ENCODE measurements at places on chromosomes 16 and 17.

- DNase-seq = no peak
Observed at GRCh38 chr17:3993493-3994220, 29.4 kb upstream of the ATP2A3 start.

DNA sequence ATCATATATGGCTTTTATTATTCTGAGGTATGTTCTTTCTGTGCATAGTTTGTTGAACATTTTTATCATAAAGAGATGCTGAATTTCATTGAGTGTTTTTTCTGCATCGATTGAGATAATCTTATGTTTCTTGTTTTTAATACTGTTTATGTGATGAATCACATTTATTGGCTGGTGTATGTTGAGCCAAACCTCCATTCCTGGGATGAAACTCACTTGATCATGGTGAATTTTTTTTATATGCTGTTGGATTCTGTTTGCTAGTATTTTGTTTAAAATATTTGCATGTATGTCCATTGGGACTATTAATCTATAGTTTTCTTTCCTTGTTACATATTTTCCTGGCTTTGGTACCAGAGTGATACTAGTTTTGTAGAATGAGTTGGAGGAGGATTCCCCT lies 500.2 kb downstream of the CDH11 start:
- DNase-seq = no peak

GRCh38 chr16:81987121-81987520 lies 24.1 kb downstream of the SDR42E1 start:
- no peak for DNase-seq

DNA sequence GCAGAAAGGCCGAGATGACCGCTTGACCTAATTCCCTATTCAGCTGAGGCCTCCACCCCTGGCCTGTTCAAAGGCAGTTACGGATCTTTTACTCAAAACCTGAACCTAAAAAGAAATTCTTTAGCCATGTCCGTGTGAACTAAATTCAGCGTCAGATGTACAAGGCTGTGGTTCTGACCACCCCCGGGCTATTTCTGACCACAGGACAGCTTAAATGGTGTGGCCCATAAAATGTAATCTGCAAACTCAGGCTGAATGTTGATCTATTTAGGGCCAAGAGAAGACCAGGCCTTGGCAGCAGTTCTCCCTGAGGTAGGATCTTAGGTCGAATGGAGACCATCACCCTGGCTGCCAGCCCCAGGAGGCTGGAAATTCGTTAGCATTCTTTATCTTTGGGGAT lies 485.5 kb downstream of the WWOX start:
- DNase-seq = no peak

GRCh38 chr16:20866145-20866772 lies 33.9 kb downstream of the DCUN1D3 start:
- no peak for DNase-seq

- no peak for DNase-seq
Observed at GRCh38 chr17:61205401-61205800, 194.2 kb upstream of the TBX2 start.

DNA sequence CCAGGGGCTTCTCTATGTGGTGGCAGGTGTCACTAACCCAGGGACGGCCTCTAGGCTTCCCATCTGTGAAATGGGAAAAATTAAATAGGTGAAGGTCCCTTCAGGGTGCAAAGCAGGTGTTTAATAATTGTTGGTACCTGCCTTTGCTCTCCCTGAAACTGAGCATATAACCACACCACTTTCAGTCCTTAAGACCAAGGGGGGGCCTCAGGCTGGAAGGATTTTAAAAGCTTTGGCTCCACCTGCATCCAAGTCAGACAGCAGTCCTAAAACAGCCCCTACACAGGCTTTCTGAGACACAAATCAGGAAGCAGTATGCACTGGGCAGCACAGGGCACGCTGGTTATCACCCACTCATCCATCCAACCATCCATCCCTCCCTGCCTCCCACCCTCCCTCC lies 55.0 kb downstream of the TK2 start:
- no peak for DNase-seq

DNA sequence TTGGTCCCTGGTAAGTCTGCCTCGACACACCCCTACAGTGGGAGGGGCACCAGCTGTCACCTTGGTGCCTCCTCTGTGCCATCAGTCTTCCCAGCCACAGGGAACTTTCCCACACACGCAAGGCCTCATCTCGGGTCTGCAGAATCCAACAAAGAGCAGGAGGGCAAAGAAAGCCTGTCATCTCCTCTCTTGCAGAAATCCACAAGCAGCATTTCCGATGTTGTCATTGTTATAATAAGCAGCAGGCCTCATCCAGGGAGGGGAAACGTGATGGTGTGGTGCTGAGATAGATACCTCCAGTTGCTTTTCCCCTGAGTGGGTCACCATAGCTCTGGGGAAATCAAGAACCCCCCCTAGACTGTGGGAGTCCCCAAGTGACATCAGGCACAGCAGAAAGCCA lies 110.4 kb downstream of the CMIP start:
- no peak for DNase-seq

- no peak for DNase-seq
Observed at GRCh38 chr16:2471016-2471652, at the start of gene NTN3. NTN3 (plus strand) TSS chr16:2471297; CDS start chr16:2471702, 405 bp downstream.

DNA sequence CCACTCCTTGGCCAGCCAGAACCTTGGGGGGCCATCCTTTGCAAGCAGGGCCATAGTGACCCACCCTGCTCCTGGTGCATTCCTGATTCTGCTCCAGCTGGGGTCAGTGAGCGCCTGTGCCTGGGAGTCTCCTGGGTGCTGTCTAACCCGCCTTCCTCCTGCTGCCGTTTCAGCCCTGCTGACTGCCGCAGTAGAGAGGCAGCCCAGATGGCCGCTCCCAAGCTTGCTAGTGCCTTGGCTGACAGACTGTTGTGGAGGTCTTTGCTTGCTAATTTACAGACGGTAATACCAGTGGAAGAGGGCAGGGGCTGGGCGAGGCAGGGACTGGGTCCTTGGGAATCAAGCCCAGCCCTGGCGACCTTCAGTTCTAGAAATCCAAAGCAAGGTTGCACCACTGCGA lies 99.6 kb downstream of the SOCS1 start:
- no peak for DNase-seq

DNA sequence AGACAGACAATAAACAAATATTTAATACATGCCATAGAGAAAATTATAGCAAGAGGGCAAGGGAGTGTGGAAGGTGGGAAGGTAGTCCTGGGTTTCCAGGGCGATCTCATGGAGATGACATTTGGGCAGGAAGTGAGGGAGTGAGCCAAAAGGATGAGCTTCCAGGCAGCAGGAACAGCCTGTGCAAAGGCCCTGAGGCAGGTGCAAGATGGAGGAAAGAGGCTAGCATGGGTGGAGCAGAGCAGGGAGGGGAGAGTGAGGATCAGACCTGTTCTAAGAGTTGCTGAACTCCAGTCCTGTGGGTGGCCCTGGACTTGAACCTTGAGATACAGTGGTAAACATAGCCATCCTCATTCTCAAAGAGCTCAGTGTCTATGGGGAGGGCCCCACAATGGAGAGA lies 94.7 kb downstream of the MGAT5B start:
- no peak for DNase-seq

DNA sequence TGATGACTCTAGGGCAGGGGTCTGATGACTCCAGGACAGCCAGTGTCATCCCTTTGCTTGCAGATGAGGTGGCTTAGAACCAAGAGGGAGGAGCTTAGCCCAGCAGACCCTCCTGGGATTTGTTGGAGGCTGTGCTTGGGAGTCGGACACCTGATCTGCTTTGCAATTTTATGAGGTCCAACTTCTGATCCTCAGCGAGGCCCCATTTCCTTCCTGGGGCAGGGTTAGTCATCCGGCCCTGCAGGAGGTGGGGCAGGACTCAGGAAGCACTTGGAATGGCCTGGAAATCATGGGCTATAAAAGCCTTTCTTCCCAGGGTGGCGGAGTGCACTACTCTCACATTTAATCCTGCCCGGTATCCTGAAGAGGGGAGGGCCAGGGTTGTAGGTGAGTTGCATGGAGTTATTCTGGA lies 168.5 kb downstream of the MSI2 start:
- DNase-seq = no peak

DNA sequence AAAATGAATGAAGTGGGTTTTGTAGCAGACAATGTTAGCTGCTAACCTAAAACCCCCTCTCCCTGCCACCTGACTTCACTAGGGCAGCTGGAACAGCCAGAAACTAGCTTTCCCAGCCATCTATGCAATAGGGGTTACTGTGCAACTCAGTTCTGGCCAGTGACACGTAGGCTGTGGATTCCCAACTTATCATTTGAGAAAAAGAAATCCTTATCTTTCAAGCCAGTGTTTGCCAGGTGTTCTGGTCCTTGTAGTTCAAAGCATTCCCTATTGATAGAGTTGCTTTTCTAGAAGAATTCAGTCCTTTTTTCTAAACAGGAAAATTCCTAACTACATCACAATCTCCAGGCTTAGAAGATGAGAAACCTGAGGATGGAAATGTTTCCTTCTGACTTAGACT lies 144.5 kb upstream of the ELAC2 start:
- DNase-seq = no peak

DNA sequence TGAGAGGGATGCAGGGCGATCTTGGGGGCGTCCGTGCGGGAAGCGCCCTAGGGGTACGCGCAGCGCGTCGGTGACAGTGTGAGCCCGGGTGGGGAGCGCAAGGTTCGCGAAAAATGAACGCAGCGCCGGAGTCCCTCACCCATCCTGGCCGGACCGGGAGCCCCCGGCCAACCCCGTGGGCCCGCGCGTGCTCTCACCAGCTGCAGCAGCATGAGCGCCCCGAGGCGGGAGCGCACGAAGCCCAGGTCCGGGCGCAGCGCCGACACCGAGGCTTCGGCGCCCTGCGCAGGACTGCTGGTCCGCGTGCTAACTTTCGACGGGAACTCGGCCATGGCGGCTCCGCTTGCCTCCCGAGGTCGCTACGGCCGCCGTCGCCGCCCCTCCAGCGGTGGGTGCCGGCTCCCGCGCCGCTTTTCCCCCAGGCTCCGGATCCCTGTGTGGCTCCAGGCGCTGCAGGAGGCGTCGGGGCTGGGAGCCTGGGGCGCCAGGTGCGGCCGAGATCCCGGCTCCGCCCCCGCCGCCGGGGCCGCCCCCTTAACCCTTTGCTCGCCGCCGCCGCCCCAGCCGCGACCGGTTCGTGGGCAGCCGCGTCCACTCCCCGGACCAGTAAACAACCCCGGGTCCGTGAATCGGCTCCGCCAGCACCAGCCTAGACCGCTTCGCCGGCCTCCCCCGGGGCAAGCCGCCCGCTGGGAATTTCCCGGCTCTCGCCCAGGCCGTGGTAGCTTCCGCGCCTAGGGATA lies at the start of gene PLLP:
TSS of gene PLLP (minus strand) at position 464 of the 743 bp plus-strand sequence. CDS start at position 332, 132 bp downstream.
- DNase-seq = no peak

DNA sequence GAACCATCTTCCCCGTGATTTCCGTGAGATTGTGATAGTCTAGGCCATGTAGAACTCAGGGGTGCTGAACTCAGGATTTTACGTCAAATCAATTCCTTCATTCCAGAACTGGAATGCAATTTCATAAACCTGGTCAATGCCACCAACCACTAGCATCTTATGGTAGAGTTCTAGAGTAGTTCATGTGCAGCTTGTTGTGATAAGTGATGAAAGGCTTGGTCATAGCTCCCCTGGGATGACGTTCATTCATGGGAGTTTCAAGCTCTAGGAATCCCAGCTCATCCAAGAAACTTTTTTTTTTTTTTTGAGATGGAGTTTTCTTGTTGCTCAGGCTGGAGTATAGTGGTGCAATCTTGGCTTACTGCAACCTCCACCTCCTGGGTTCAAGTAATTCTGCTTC lies 3.7 kb upstream of the DPEP2 start:
- no peak for DNase-seq

DNA sequence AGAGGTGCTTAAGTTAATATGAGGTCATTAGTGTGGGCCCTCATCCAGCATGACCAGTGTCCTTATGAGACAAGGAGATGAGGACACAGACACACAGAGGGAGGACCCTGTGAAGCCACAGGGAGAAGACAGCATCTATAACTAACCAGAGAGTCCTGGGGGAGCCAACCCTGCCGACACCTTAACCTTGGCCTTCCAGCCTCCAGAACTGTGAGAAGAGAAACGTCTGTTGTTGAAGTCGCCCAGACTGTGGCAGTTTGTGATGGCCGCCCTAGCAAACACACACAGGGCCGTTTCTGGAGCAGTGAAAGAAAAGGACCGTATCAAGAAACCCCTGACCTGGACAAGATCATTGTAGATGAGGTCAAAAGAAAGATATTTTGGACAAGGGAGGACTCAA lies 26.7 kb downstream of the DNAH17 start:
- DNase-seq = no peak

DNA sequence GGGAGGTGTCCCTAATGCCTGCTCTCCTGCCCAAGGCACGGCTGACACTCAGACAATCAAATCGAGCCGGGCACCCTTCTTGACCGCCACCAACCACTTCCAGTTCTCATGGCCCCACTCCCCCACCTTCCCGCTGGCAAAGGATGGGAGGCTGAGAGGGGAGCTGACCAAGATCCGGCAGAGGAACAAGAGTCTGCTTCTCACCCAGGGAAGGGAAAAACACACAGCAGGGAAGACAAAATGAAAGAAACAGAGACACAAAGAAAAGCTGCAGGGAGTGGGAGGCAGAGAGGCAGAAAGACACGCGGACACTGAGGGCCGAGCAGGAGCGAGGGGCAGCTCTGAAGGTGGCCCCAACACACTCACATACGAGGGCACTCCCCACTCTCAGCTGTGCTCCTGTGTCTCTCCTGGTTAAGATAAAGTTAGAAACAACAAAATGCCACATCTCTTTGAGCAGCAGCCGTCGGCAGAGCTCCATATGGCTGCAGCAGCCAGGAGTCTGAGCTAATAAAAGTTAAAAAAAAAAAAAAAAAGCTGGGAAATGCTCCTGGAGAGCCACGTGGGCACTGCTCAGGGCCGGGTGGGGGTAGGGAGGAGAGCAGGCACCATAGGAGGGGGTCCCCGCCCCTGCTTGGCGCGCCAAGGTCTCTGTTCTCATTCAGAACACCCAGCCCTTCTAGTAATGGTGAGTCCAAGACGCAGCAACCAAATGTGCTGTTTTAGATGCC lies 7.4 kb downstream of the LRRC75A start:
- no peak for DNase-seq

DNA sequence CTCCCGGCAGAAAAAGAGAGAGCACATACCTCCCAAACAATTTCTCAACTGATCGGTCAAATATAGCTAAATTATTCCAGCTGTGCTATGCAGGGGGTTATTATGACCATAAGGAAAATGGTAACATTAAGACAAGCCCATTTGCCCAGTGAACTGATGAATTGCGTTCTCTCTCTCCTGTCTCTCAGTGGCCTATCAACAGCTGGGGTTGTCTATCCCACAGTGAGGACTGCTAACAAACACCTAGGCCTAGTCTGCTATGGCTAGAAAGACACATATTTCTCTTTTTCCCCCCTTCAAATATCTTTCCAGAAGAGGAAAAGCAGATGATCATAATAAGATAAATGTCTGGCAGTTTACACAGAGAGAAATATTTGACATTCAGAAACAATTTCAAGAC lies 263.8 kb upstream of the ELAC2 start:
- DNase-seq = no peak

GRCh38 chr17:40541060-40541872 lies 24.0 kb downstream of the CCR7 start:
- no peak for DNase-seq

All from stimulated activated CD8-positive, alpha-beta memory T cell treated with anti-CD3 and anti-CD28 coated beads, Interleukin-15, amount 100 ng/mL, for 4 hours (primary cell).